AG04450 (cell line): ENCODE measurements at places on chromosomes 4 and X.

- no peak for DNase-seq
Measured at GRCh38 chr4:67035986-67036385, 509.3 kb downstream of the CENPC start.

DNA sequence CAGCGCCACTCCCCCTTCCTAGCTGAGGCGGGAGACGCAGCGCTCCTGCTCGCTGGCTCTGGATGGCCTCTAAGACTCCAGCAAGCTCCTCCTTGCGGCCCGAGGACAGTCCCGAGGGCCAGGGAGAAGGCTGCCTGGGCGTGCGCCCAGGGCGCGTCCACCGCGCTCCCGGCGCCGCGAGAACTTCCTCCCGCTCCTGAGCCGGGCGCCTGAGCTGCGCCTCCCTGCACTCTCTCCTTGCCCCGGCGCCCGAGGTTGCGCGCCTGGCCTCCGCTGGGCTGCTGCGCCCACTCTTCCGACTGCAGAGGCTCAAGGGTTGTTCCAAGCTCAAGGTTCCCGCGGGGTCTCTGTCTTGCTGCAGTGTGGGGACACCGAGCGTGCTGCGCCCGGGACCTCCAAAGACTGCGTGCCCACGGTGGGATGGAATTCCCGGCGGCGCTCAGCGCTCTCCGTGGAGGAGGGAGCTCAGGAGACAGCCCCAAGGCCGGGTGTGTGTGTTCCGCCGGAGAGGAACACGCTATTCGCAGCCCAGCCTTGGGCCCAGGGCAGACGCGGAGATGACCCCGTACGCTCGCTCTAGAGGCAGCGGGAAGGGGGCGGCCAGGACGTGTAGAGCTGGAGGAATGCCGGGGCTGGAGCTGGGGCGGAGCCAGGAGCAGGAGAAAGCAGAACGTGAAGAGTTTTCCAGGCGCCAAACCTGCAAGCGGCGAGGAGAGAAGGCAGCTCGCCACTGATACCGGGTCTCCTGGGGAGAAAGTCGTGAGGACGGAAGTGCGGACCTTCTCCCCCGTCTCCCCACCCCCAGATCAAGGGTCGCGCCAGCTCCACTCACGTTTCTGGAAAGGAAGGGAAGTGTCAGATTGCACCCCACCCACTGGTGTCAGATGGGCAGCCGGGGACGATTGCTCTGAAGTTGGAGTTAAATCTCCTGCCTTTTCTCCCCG is at the start of gene ARHGAP6:
ARHGAP6 (minus strand) TSS at position 753 of the 944 bp plus-strand sequence. CDS start 1,092 bp downstream, outside the sequence.
- DNase-seq, result no peak

DNA sequence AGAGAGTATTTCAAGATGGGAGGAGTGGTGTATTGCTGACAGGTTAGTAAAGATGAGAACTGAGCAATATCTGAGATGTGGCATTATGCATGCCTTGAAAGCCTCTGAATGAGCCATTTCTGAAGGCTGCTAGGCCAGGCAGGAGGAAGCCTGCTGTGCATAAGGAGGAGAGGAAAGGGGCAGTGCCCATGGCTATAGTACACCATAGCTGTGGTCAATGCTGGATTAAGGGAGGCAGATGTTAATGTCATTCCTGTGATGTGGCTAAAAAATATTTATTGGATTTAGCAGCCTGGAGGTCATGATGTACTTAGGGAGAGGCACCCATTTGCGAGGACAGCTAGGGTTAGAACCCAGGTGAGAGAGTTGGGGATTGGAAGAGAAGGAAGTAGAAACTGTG is 130.0 kb upstream of the LNX1 start:
- DNase-seq, result no peak

DNA sequence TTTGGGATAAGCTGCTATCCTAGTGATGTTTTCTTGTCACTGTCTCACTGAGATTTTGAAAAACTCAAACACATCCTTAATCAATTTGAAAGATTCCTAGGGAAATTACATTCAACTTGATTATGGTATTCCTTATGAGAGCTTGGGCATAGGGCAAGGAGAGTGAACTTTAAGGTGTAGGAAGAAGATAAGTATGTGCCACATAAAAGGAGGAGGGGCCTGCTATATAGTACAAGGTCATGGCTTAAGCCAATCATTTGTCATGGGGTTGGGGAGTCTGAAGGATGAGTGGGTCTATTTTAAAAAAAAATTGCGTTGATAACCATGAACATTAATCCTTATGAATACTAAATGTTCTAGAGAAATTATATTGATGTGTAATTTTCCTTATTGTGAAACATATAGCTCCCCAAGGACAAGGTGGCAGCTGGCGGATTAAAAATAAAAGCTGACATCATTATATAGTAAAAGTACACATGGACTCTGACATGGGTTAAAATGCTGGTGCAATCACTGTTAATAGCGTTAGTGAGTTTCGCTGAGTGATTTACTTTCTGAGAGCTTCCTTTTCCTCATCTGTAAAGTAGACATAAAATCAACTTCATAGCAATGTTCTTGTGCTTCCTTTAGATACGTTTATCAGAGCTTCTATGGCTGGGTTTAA is 17.4 kb downstream of the GALNT7 start:
- DNase-seq, result no peak

DNA sequence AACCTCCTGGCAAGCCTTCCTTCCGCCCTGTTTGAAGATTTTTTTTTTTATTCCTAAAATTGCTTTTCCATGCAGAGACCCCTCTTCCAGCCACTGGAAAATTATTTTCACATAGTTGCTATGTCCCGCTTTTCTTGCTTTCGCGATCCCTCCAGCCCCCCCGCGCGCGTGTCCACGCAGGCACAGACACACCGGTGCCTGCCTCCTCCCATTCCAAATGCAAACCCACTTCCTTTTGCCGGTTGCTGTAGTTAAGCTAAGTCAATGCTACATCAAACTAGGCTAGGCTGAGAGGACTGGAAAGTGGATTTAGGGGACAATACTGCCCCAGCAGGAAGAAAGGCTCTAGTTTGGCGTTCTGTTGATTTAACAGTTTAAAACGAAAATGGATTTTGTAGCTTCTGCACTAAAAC is 111.0 kb downstream of the DHX15 start:
- DNase-seq, result no peak

GRCh38 chrX:21632027-21632426 is 26.1 kb downstream of the KLHL34 start:
- DNase-seq, result no peak
